ENCODE measurements at places on chromosomes 11 and 22.
A peak's percentile ranks its signal among the peaks of the same experiment; 100 is the strongest.

GRCh38 chr11:126596474-126596873 lies 241.0 kb downstream of the ST3GAL4 start:
- no peak for DNase-seq

- DNase-seq = no peak
Observed at GRCh38 chr11:79648766-79649520, 208.1 kb upstream of the TENM4 start.

GRCh38 chr11:78655561-78655960 lies 80.9 kb upstream of the NARS2 start:
- DNase-seq = no peak

DNA sequence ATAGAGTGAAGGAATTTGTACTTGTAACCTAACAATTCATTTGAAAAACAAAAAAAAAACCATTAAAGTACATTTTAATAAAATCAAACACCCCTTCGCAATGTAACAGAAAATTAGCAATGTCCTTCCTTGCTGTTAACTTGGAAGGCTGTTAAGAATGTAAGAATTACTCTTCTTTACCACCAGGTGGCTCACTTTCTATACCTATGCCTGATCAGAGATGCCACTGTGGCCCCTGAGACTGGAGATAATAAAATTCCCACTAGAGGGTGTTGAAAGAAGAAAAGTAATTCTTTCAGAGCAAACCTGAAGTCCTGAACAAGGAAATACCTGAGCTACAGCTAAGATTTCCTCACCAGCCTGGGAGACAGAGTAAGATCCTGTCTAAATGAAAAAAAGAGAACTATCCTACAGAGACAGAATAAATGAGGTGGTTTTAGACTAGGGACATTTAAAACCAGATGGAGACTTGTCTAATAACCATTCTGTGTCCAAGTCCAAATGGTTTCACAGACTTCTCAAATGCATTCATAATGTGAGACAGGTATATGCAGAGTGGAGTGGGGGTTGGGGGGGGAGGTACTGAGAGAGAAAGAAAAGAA lies 1089.3 kb downstream of the FAM181B start:
- DNase-seq = peak; percentile 45

DNA sequence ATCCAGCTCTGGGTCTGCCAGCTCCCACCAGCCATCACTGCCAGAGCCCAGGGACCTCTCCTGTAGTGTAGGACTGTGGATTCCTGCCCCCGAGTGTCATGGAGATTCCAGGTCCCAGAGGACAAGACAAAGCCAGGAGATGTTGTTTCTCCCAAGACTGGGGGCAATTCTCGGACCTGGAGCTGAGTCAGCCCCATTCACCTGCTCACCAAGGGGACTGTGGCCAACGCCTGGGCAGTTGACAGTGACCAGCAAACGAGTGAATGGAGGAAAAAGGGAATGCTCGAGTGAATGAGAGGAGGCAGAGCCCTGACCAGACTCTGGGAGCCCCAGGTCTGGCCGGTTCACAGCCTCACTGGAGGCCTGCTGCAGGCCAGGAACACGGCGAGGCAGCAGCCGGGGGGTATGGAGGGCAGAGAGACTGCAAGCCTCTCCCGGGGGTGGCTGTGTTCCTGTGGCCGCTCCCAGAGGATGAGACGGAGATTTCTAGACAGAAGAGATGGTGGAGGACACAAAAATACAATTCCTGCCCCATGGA lies 61.3 kb upstream of the PRR5 start:
- DNase-seq = no peak

GRCh38 chr22:33923033-33923432 lies 2.8 kb upstream of the LARGE1 start:
- DNase-seq = no peak

DNA sequence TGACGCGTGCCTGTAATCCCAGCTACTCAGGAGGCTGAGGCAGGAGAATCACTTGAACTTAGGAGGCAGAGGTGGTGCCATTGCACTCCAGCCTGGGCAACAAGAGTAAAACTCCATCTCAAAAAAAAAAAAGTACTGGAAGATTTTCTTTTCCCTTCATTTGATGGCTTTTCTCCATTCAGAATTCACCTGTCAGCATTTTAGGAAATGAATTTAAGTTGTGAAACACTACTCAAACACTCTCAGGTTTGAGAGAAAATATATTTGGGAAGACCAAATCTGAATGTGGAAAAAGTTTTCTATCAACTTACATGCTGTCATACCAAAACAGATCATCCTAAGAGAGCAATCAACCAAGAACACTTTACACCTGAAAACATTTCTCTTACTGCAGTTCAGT lies 2.7 kb downstream of the EIF4ENIF1 start:
- DNase-seq = no peak

DNA sequence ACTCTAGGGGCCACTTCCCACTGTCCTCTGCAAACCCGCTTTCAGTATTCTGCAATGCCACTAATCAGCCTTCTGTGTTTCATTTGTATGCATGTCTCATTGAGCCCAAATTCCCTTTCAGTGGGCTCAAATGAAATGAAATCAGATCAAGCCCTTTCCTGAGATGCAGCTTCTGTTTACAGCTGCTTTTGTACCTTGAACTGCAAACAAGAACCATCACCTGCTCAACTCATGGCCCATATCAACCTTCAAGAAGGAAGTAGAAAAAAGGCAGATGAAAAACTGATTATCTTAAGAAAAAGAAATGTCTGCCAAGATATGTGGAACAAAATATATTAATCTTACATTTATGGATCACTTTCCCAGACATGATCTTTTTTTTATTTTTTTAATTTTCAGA lies 141.1 kb upstream of the ARHGAP42 start:
- DNase-seq = no peak

DNA sequence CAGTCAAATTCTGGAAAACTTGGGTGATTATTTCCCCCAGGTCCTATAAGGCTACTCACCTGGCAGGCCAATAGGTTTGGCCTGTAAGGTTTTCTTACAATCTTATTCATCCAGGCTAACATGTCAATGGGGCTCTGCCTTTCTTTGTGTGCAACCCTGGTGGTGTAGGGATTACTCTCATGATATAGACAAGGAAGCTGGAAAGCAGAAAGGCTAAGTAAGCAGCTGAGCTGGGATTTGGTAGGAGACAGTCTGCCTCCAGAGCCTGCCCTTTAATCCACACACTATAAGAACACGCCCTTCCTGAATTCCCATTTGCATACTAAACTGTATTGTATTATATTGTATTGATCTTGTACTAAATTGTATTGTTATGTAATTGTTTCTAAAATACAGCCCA lies 373.3 kb upstream of the CCDC90B start:
- DNase-seq = no peak

GRCh38 chr11:91904792-91905785 lies 319.5 kb upstream of the FAT3 start:
- no peak for DNase-seq

GRCh38 chr11:78497293-78497692 lies 77.4 kb downstream of the NARS2 start:
- no peak for DNase-seq

DNA sequence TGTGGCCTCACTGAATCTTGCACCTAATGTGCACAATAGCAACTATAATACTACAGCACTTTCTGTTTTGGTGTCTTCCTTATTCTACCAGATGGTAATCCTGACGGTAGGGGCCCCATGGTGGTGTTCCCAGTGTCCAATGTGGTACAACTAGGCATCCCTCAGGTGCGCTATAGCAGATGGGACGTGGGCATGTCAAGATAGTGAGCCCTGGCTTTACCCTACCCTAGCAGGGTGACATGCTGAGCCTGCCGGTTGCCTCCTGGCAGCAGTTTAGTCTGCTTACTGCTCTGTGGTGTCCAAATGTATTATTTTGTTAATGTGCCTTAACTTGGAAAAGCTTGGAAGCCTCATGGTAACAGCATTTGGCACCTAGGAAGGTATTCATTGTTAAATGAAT lies 19.2 kb downstream of the ACO2 start:
- DNase-seq = no peak

- no peak for DNase-seq
Observed at GRCh38 chr22:29089507-29089906, 16.7 kb downstream of the KREMEN1 start.

DNA sequence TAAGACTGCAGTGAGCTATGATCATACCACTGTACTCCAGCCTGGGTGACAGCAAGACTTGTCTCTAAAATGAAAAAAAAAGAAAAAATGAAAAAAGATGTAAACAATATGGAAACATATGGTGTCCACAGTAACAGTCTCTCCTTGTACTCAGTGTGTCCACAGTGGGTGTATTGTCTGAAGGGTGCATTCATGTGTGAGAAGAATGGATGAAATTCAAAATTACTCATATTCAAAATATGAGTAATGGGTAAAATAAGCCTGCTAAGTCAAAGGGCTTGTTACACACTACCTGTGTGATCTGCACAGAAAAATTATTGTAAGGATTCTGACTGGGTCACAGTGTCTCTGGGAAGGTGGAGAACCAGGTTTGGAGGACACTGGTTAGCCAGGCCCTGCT lies 26.9 kb downstream of the PPFIA1 start:
- DNase-seq = no peak

GRCh38 chr22:43811777-43812148 lies 342 bp downstream of the EFCAB6 start:
- peak; percentile 14 for DNase-seq

DNA sequence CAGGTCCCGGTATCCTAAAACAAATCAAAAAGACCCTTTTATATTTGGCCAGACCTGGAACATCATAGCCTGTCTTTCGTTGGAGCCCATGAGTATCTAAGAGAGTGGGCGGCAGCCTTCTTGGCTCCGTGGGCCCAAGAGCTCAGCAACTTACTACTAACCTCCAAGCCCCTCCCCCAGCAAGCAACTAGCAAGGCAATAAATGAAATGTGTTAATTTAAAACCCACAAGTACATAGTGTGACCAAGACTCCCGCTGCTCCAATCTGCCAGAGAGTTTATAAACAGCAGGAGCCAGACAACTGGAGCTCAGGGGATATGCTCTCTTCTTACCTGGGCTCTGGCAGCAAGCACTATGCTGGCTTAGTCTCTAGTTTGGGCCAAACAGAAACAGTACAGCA lies 40.8 kb upstream of the CYP2D6 start:
- DNase-seq = no peak

DNA sequence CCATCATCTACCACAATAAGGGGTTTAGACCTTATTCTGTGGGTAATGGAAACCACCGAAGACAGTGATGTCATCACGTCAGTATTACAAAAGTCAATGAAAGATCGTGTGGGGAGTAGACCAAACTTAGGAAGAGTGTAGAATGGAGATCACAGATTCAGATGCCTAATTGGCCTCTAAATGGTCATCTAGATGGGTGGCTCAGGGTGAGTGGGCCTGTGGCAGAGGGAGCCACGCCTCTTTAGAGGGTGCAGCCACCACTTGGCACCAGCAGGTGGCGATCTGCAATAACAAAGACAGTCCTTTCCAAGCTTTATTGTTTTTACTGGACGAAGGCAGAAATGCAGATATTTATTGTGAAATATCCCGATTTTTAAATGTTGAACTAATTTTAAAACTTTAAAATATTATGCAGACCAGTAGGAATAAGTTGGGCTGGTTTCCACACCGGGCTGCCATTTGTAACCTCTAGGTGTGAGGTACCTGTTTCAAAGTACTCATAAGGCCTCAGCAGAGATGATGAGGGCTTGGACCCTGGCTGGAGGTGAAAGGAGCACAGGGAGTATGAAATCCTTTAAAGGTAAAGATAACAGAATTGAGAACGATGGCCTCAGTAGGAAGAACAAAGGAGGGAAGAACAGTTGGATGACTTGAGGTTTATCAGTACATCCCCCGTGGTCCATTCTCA lies 222.0 kb downstream of the DBX1 start:
- DNase-seq = peak; percentile 25

GRCh38 chr11:67584205-67584880 lies 731 bp downstream of the GSTP1 start:
- DNase-seq = no peak

- no peak for DNase-seq
Observed at GRCh38 chr11:125200441-125200840, 35.9 kb downstream of the PKNOX2 start.

DNA sequence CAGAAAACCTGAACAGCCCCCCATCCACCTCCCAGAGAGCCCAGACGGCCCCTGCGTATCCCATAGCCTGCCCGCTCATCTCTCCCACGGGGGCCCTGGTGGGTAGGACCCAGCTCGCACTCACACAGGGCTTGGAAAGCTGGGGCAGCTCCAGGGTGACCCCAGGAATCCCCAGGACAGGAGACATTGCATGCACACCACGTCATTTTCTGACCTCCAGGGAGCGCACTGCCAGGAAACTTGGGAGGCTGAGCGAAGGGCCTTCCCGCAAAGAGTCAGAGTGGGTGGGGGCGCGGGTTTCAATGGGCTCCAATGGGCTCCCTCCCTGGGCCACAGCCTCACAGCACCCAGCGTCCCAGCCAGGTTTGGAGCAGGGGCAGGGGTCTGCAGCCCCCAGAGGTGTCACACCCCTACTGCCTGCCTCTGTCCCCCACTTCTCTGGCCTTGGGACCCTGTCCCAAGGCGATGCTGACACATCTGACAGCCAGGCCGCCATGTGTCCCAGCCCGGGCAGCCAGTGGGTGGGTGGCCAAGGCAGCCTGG lies 8.2 kb upstream of the SYT8 start:
- no peak for DNase-seq

GRCh38 chr11:14902650-14903350 lies 10.8 kb upstream of the CYP2R1 start:
- no peak for DNase-seq

DNA sequence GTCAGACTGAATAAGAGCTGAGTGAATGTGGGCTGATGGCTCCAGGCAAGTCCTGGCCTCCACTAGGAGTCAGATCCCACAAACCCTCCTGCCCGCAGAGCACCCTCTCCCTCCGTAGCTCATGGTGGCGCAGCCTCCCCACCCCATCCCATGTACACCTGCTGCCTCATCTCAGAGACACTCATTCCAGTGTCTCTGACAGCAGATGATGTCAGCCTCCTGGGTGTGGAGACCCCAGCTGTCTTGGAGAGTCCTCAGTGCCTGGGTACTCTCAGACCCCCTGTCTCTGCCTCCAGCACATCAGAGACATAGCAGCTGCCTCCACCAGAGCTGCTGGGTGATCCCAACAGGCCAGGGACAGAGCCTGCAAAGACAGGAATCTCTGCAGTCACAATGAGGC lies 9.5 kb downstream of the IGLL5 start:
- DNase-seq = no peak

DNA sequence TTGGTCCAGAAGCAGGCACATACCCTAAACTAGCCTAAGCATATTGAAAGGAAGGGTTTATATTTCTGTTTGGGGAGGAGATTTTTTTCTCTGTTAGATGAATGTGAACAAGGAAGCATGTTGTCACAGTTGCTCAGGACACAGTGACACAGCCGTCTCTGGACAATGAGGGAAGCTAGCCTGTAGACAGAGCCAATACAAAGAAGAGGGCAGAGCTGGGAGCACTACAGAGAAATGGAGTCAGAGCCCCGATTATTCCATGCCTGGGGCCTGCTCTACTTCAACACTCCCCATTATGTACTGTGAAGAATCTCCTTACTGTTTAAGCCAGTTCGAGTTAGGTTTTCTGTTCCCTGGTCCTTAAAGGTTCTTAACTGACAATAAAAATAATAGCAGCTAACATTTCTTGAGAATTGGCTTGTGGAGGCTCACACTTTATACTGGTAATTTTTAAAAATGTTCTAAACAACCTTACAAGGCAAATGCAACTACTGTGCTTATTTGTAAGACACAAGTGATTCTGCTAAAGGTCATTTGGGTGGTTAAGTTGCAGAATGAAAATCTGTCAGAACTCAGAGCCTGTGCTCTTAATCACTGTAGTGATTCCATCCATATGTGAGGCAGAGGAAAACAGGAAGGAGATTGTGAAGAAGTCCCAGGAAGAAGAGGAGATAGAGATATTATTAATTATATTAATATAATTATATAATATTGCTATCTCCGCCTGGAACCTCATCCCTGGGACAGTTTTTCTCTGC lies 58.8 kb upstream of the RRAS2 start:
- no peak for DNase-seq

- DNase-seq = no peak
Observed at GRCh38 chr11:61392981-61393595, 701 bp downstream of the TMEM216 start.

All from NCI-H2081 (cell line).